ENCODE measurements at places on chromosomes 11 and 22.

GRCh38 chr11:24134879-24135589 lies 361.8 kb upstream of the LUZP2 start:
- no peak for DNase-seq

- no peak for DNase-seq
Observed at GRCh38 chr11:119643212-119643875, 85.7 kb downstream of the NECTIN1 start.

DNA sequence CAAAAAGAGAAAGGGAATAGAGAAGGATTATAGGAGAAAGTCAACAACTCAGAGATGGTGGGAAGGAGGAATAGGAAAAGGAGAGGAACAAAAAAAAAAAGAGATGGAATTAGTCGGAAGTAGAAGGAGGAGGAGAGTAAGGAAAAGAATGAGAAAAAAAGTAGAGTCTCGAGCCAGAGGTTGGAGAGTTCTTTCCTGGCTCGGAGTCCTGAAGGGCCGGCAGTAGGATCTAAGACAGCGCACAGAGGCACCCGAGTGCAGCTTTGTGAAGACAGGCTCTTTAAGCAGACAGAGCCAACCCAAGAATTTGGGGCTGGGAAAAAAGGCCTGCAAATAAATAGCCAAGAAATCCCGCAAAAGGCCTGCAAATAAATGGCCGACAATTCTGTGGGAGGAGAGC lies 170.4 kb upstream of the CCDC90B start:
- no peak for DNase-seq

- DNase-seq = no peak
Observed at GRCh38 chr11:89168396-89168795, 9.3 kb upstream of the TYR start.

GRCh38 chr11:120978701-120979100 lies 45.2 kb upstream of the TBCEL start:
- DNase-seq = no peak

DNA sequence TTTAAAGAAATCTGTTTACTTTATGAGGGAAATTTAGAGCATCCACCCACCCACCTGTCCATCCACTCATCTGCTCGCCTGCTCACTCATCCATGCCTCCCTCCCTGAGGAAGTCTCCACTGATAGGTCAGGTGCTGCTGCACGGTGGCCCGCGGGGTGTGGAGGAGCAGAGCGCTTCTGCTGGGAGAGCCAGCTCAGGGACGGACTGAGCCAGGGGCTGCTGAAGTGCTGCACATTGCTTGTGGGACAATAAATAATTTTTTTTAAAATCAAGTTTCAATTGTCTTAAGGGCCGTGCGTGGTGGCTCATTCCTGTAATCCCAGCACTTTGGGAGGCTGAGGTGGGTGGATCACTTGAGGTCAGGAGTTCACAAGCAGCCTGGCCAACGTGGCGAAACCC lies 148.9 kb downstream of the TBC1D22A start:
- DNase-seq = no peak

GRCh38 chr22:47549741-47550340 lies 787.4 kb downstream of the TBC1D22A start:
- DNase-seq = no peak

DNA sequence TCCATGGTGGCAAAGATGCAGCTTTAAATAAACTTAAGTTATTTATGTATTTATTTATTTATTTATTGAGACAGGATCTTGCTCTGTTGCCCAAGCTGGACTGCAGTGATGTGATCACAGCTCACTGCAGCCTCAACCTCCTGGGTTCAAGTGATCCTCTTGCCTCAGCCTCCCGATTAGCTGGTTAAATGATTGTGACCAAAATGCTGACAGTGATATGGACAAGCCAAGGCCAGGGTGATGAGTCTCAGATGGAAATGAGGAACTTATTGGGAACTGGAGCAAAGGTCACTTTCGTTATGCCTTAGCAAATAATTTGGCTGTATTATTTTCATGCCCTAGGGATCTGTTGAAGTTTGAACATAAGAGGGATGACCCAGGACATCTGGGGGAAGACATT lies 9.3 kb upstream of the LRP5 start:
- no peak for DNase-seq

DNA sequence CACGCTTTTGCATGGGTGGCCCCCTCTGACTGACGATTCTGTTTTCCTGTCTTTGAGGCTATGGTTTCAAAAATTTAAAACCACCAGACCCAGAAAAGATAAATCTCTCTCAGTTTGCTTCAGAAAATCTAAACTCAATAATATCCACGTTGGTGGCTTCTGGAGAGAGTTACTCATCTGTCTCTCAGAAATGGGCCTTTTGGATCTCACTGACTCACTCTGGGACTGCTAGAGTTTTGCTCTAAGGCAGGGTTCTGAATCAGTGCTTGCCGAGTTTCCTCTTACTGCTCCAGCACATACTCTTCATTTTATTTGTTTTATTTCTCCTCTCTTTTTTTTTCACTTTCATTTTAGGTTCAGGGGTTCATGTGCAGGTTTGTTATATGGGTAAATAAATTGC lies 305.7 kb downstream of the BLID start:
- no peak for DNase-seq

- no peak for DNase-seq
Observed at GRCh38 chr11:1761857-1762536, 1.7 kb downstream of the CTSD start.

GRCh38 chr22:25021976-25022711 lies 69.6 kb downstream of the KIAA1671 start:
- DNase-seq = no peak

- DNase-seq = no peak
Observed at GRCh38 chr11:17396598-17397310, 8.3 kb upstream of the KCNJ11 start.

DNA sequence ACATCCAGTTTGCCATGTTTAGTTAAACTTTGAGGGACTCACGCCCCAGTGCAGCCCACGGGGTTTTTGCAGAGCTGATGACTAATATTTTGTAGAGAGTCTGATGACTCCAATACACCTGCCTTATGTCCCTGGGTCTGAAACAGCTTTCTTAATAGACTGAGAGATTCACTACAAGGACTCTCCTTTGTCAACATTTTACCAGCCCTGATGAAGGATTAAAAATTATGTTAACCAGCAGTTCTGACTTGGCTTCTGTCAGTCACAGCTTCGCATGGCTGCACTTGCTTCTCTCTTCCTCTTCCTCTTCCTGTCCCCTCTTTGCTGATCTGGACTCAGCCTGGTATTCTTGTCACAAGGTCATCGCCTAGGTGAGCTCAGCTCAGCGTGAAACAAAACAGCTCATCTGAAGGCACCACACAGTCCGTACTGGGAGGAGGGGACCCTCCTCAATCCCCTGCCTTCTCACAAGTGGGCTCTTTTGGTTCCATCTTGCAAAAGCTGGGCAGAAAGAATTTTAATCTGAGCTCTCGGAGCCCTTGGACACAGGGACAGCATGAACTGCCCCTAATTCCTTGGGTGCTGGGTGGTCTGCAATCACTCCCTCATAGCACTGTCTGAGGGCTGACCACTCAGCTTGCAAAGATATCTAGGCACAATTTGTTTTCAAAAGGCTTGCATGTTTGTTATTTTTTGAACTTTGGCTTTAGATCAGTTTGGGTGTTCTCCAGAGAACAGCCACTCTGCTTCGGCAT lies 38.1 kb upstream of the POU2AF1 start:
- DNase-seq = no peak

DNA sequence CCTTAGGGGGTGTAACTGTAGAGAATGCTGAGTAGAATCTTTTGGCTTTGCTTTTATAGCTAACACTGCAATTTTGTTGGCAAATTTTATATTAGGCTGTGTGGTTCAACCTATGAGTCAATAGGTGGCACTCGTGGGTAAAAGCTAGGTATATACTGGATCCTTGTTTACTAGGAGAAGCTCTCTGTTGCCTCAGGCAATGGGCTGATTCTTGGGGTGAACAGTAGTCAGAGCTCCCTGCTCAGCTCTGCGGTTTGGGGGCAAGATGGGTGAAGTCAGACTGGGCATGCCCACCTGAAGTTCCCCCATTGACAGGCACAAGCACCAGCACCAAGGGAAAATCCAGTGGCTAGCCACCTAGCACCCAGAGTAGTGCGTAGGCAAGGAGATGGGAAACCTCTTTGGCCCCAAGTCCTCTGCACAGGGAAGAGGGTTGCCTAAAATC lies 238.7 kb downstream of the FAM181B start:
- DNase-seq = no peak

DNA sequence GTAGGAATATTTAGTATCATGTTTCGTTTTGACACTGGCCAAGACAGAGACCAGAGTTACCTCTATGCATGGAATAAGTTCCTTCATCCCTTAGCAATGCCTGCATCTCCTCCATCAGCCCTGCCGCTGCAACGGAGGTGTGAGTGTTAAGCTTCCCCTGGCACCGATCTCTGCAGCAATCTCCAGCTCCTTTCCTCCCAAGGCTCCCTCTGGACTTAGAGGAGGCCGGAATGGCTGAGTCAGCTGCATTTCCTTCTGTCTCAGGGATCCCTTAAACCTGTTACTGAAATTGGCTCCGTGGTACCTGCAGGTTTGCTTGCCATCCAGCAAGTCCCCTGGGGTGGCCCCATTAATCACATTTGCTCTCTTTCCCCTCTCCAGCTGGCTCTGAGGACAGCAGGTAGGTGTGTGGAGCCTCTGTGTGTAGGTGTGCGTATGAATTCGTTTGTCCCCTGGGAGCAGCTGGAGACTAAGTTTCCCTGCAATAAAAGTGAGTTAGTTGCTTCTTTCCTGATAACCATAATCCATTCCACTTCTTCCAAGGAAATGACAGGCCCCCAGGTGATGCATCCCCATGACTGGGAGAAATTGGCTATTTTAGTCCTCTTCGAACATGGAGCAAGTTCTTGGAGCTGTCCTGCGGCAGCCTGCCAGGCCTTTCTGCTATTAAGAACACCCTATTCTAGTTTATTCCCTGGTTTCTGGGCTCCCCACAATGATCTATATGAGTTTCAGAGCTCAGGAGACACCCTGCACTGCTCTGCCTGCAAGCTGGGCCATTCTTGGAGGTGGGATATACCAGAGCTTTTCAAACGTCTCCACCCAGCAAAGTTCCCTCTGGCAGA lies 457.2 kb upstream of the CADM1 start:
- DNase-seq = no peak

DNA sequence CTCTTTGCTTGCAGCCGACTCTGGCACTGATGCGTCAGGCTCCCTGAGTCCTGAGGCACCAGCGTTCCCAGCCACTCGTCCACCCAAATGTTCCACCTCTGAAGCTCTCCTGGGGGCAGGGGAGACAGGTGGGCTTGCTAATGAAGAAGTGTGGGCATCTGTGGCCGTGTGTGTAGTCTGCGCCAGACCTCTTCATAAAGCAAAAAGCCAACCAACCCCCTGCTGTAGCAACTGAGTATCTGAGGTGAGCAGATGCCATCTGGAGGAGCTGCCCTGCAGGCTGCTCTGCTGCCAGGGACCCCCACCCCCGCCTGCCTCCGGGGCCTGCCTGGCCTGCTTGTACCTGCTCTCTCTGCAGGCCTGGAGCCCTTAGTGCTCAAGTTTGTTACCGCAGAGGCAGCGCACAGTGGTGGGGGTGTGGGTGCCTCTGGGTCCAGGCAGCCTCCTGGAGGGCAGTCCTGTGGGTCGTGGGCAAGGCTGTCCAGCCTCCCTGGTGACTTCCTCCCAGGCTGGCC lies 272.5 kb downstream of the TBC1D22A start:
- DNase-seq = no peak

GRCh38 chr11:69545976-69546617 lies 64.6 kb downstream of the LINC01488 start:
- DNase-seq = no peak

DNA sequence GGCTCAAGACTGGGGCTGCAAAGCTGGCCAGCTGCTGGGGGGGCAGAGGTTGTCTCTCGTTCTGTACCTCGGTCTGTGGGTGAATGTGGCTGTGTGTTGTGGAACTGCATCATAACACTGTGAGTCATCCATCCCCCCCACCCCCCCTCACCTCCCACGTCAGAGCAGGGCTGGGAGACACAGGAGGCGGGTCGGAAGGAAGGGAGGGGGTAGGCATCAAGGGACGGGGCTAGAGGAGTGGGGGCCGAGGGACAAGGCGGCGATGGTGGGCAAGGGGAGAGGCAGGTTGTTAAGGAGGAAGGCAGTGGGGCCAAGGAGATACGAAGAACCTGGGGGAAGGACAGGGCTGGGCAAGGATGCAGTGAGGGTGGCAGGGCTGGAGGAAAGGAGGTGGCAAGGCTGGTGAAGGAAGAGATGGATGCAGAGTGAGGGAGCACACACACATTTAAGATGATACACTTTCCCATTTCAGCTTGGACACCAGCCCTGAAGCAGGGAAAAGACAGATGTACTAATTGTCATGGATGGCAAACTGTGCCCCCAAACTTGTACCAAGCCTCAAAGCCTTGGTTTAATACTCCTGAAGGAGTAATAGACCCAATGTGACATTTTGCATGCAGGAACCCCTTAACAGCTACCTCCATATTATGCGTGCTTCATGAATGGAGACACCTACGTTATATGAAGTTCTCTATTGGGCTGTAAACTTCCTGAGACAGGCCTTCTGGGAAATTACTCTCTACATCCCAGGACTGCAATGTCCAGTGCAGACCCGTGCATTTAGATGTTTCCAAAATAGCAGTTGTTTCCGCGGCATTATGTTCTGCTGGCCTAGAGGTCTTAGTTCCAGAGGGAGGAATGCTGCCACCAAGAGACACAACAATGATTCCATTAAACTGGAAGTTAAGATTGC lies at the start of gene YPEL4:
Gene YPEL4 (minus strand): TSS at position 87 of the 913 bp plus-strand sequence. CDS start 2,805 bp downstream, outside the sequence.
- DNase-seq = peak; percentile 39

GRCh38 chr11:71399341-71399740 lies 48.9 kb downstream of the DHCR7 start:
- DNase-seq = no peak

DNA sequence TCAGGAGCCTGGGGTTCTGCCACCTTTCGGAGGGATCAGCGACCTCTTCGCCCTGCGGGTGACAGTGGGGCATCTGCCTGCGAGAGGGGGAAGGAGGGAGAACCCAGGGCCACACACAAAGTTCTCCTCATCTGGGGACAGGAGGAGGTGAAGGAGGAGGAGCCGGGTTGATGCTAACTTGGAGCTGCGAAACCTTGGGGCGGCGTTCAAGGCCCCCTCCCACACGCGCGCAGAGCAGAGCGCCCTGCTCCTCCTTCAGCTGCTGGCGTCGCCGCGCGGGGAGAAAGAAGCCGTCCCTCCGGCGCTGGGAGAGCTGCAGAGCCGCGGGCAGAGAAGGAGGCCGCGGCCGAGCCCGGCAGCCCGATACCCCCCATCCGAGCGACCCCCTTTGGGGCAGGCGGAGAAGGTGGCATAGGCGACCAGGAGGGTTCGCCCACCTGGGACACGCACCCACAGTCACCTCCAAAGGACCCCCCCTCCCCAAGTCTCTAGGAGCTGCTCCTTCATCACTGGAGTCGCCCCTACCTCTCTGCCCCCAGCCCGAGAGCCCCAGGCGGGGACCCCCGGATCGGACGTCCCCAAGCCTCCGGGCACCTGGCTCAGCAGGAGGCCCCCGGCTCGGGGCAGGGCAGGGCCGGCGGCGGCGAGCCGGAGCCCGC lies at the start of gene RASD2:
Gene RASD2 (plus strand): TSS at position 237 of the 659 bp plus-strand sequence. CDS start 5,979 bp downstream, outside the sequence.
- DNase-seq = no peak

- DNase-seq = no peak
Observed at GRCh38 chr11:64619811-64620380, 28.9 kb downstream of the SLC22A12 start.

- DNase-seq = no peak
Observed at GRCh38 chr11:65503368-65503948, 4.6 kb downstream of the MALAT1 start.

- DNase-seq = no peak
Observed at GRCh38 chr11:74085542-74085892, 76.6 kb upstream of the UCP3 start.
